Activated CD4-positive, alpha-beta T cell treated with anti-CD3 and anti-CD28 coated beads, Interleukin-2, amount 50 U/mL, for 48 hours (primary cell): ENCODE measurements at places on chromosomes 2 and 18.
A peak's percentile ranks its signal among the peaks of the same experiment; 100 is the strongest.

DNA sequence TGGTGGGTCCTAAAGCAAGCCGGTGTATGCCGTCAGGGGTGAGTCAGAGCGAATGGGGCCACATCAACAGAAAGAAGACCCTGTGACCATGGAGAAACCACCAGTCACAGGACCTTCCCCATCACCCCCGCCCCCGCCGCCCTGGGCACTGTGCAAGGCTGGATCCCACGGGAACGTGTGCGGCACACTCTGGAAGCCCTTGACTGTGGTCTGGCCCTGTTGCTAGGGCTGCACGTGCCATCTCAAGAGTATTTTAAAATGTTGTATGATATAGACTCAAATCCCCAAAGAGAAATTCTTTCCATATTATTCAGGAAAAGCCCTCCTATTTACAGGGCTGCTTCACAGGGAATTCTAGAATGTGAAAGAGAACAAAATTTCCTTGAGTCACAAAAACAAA, 174.8 kb downstream of the BCL2 start:
- DNase-seq: no peak

GRCh38 chr18:62329691-62330454, 4.8 kb downstream of the TNFRSF11A start:
- peak; percentile 26 for DNase-seq

DNA sequence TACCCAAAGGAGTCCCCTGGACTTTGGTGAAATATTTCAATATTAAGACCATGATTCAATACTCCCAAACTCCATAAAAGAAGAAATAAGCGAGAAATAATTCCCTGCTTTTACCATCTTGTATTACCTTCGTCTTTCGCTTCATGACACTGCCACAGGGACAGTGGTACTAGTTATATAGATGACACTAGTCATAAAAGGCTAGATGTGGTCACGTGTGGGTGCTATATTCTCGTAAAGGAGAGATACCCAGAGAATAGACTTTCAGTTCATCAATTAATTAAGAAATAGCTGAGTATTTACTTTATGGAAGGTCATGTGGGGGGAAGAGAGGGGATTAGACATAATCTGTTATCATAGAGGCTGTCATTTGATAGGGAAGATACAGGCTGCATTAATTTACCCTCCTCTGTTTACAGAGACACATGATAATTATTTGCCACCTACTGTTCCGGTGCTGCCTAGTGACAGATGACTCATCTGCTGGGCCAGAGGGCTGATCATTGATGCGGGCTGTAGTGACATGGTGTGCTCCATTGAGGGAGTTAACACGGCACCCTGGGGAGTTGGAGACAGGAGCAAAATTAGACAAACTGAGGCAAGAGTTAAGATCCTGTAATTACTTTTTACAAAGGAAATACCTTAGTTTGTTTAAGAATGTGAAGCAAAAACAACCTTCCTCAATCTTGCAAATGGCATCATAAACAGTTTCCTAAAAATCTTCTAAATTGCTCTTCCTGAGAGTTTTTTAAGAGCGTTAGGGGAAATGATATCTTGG, 78.2 kb upstream of the ITGB6 start:
- no peak for DNase-seq

DNA sequence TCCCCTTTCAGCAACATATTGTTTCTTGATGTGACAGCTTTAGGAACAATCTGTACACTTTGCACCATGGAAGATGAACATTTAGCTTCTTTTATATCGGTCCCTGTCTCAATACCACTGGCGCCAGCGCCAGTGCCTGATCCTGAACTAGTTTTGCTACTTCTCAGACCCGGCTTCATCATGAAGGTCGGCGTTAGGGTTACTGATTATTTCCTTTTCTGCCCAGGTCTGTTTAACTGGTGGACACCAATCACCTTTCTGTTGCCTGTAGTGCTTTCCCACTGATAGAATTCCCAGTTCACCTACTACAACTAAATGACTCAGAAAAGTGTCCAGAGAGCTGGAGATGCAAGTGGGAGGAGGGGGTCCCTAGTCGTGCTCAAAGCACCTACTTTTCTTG, 99.5 kb downstream of the MYCN start:
- DNase-seq: no peak

DNA sequence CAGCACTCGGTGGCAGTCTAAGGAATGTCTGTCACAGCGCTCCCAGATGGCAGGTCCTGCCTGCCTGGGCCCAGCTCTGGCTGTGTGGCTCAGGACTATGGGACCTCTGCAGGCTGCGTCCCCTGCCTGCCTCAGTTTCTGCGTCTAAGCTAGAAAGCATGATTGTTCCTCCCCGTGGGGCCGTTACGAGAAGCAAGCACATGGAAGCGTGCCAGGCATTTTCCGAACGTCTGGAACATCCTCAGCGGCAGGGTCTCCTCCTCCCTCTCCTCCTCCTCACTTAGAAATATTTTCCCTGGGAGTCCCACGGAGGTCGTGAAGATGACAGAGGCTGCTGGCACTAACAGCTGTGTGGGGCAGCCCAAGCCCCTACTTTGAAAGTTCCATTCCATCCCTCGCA, 43.3 kb downstream of the LRRFIP1 start:
- no peak for DNase-seq

DNA sequence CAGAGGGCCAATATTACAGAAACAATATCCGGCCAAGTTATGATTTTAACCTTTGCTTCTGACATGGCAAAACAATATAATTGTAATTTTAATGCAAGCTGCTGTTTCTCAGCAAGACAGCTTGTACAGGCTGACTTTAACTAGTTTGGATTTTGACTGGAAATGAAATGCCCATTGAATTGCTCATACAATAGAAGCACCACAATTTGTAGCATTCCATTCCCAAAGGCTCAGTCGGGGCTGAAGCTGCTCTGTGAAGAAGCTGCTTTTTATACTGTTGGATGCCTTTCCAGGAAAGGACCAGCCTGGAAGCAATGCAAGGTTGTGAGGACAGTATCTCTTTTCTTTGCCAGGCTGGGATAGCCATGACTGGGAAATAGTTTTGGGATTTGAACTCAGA, 677.0 kb upstream of the FANCL start:
- no peak for DNase-seq

GRCh38 chr2:218259099-218259961, 1.5 kb upstream of the GPBAR1 start:
- DNase-seq: no peak

GRCh38 chr18:50306944-50307343, 19.5 kb upstream of the CXXC1 start:
- DNase-seq: no peak

GRCh38 chr2:162006337-162006736, 67.7 kb downstream of the DPP4 start:
- DNase-seq: no peak

GRCh38 chr2:96866149-96866548, 3.7 kb downstream of the SEMA4C start:
- no peak for DNase-seq

DNA sequence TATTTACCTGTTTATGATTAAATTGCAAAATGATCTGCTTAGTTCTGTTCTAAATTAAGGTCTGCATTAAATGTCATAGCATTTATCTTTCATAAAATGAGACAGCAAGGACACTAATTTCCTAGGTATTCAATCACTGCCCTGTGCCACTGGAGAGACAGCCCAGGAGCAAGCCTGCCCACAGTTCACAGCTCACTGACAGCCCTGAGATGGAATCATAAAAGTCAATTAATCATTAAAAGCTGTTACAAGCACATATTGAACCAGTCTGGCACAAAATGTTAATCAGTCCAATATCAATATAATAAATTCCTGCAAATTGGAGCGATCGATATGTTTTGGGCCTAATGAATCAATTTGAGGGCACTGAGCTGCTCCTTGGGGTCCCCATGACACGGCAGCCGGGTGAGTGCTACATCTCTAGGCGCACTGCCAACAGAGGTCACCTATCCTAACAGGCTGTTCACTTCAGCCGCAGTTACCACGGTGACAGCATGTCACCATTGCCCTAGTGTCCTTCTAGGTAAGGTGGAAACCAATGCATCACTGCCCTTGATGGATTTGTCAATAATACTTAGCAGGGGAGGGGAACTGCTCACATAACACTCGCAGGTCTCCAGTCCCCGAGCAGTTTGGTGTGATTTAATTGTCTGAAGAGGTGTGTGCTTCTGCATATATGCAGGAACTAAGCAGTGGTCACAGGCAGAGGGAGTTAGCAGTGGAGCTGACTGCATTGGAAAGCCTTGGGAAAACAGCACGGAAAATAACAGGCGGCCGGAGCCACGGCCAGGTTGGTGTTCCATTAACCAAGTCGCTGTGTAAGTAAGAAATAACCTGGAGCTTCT, 47.3 kb downstream of the POU3F3 start:
- DNase-seq: no peak

GRCh38 chr2:62525549-62526269, 19.7 kb upstream of the TMEM17 start:
- DNase-seq: no peak

GRCh38 chr18:4119127-4119648, 335.9 kb downstream of the DLGAP1 start:
- no peak for DNase-seq

DNA sequence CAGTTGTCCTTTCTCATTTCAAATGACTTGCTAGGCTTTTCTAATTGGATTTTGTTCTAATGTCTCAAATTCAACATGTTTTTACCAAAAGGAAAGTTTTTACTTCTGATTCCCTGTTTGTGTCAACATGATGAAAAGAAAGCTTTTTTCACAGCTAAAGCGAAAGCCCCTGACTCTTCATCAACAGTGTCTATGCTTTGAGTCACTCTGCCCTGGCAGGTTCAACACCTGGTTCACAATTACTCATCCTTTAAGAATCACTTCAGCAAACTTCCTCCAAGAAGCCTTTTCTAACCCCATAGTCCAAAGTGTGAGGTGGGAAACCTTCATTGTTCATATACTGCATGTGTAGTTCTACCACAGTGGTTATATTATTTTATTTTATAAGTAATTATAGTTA, 7.6 kb upstream of the DSG2 start:
- DNase-seq: no peak

- DNase-seq: no peak
Measured at GRCh38 chr2:48532824-48533223, 2.9 kb downstream of the STON1 start.

- DNase-seq: no peak
Measured at GRCh38 chr2:44135771-44136170, 32.9 kb upstream of the PPM1B start.

- no peak for DNase-seq
Measured at GRCh38 chr18:48459016-48459415, 49.8 kb upstream of the ZBTB7C start.

DNA sequence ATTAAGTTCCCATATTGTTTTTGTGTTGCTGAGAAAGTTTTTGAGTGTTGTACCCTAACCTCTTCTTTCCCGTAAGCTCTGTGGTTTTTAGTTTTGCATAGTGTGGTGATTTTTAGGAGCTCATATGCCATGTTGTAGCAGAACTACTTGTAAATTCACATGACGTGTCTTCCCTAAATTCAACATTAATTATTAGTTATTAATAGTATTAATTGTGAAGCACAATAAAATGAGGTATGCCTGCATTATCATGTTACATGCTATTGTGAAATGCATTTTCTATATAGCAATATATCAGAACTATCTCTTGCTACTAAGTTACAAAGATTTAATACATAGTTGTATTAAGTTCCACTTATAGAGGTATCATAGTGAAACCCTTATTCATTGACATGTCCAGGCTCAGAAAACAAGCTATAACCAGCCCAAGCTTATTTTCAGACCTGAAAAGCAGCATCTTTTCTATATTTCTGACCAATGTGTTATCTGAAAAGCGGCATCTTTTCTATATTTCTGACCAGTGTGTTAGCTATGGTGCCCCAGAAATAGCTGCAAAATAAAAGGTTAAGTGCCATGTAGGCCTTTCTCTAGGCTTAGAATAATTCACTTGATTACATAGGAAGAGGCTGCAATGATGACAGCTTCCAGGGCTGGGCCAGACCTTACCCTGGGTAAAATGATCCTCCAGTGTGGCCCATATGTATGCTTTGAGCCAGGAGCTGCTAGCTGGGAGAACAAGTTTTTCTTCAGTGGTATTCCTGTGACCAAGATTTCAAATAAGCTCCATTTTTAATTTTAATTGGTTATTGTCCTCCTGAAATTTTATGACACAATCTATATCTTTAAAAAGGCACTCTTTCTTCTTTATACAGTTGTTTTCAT, 21.6 kb downstream of the EPAS1 start:
- no peak for DNase-seq

DNA sequence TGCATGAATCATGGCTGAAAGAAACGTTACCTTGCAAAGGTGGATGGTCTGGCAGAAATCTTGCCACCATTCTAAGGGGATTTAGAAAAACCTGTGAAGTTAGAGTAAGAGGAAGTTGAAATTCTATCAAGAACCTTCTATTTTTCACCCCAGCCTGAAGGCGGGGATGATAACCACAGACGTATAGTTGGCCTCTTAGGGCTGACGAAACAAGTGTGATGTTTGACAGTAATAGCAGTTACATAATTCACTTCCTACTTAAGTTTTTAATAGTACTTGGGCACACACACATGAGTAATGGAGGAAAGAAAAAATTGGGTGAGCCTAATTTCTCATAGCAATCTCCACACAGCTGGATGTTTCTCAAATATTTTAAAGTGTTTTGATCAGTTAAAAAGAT, 336.6 kb upstream of the SALL3 start:
- no peak for DNase-seq

GRCh38 chr2:86221066-86221684, 21.9 kb downstream of the MRPL35 start:
- peak; percentile 67 for DNase-seq

- DNase-seq: no peak
Measured at GRCh38 chr2:106789185-106789584, 96.8 kb downstream of the ST6GAL2 start.

GRCh38 chr2:172927641-172928357, 147.8 kb upstream of the MAP3K20 start:
- no peak for DNase-seq

DNA sequence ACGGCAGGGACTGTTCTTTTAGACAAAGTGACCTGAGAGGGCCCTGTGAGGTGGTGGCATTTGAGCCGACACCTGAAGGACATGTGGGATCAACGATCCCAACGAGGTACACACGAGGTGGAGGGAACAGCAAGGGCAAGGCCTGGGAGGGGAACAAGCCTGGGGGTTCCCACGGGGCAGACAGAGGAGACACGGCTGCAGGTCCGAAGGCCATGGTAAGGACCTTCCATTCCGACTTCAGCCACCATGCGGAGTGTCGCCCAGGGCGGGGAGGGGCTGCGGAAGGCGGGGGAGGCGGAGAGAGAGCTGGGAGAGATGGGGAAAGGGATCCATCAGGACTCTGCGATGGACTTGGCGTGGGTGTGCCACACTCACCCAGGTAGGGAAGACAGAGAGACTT, 151.8 kb downstream of the HDAC4 start:
- DNase-seq: no peak

- DNase-seq: no peak
Measured at GRCh38 chr2:239973386-239973785, 51.8 kb downstream of the NDUFA10 start.

DNA sequence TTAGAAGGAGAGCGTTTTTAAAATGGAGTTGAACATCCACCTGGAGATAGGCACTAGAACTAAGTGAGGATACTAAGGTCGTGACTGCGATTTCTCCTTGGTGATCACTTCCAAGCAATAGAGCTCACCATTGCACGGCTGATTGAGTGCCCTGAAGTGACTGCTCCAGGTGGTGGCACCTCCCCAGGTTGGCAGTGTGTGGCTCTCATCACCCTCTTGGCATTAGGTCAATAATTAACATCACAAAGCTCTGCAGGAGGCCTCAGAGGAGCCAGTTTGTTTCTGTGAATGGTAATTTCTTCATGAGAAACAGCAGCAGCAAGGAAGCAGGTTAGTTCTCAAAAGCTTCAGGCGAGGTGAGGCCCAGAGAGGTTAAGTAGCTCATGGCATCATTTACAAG, 259.6 kb downstream of the CLIP4 start:
- no peak for DNase-seq
